ENCODE measurements at places on chromosomes 1 and 21.
A peak's percentile ranks its signal among the peaks of the same experiment; 100 is the strongest.

- no peak for ATAC-seq
Observed at GRCh38 chr1:41222496-41222895, 19.6 kb downstream of the SCMH1 start.

- no peak for ATAC-seq
Observed at GRCh38 chr21:42013376-42013775, 3.2 kb upstream of the ZBTB21 start.

DNA sequence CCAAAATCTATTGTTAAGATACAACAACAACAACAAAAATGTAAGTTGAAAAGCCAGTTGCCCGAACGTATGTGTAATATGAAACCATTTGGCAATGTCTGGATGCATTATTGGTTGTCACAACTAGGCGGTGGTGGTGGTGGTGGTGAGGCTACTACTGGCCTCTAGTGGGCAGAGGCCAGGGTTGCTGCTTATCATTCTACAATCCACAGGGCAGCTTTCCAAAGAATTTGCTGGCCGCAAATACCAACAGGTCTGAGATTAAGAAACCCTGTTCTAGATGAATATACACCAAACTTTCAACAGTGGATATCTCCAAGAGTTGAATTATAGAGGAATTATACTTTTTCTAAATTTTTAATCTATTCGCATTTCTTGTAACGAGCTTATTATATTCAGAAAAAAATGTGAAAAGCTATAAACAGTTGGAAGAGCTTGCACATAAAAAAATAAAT, 26.8 kb upstream of the ZNF697 start:
- no peak for ATAC-seq

DNA sequence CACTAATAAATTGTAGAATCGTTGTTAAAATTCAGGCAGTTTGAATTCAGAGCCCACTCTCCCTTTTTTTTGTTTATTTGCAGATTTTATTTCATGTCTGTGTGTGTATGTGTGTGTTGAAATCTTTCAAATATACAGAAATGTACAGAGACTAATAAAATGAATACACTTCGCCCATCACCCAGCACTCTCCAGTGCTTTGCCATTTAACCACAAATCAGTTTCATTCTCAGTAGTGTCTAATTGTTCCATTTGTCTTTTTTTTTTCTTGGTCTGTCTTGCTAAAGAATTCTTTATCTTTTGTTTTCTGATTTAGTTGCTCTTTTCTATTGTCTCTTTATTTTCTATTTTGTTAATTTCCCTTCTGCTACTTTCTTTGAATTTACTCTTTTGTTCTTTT, 99.7 kb downstream of the HIVEP3 start:
- ATAC-seq, result no peak

DNA sequence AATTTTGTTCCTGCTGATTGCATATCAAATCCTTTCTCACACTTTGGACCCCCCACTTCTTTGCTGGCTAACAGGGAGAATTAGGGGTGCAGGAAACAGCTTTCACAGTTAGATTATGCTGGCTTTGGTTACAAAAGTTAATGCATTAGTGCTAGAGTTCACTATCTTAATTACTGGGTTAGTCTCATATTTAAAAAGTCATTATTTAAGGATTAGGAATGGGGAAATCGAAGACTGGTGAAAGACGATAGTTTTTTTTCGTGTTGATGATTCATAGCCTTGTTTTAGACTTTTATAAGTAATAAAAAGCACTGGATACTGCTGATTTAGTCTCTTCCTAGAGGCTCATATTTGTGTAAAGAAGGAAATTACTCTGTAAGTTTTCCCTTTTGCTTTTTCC, 11.6 kb downstream of the ST6GALNAC3 start:
- ATAC-seq, result no peak

GRCh38 chr1:67441183-67441582, 11.0 kb upstream of the SERBP1 start:
- no peak for ATAC-seq

DNA sequence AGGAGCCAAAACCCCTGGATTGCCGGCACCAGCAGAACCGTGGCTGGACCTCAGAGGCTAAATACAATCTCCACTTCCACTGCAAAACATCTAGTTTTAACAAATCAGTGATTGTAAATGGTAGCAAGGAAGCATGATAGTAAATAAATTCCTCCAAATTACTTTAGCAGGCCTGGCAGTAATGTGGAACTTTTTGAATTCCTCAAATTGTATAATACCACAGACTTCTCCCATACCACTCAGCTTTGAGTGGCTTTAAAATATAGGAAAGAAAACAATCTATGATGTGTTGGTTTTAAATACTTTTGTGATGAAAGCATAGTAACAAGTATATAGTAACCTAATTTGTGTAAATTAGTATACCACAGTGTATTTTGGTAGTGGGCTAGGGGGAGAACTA, 34.1 kb downstream of the NIBAN1 start:
- ATAC-seq, result no peak

GRCh38 chr1:97174039-97174704, 452.6 kb downstream of the PTBP2 start:
- no peak for ATAC-seq

DNA sequence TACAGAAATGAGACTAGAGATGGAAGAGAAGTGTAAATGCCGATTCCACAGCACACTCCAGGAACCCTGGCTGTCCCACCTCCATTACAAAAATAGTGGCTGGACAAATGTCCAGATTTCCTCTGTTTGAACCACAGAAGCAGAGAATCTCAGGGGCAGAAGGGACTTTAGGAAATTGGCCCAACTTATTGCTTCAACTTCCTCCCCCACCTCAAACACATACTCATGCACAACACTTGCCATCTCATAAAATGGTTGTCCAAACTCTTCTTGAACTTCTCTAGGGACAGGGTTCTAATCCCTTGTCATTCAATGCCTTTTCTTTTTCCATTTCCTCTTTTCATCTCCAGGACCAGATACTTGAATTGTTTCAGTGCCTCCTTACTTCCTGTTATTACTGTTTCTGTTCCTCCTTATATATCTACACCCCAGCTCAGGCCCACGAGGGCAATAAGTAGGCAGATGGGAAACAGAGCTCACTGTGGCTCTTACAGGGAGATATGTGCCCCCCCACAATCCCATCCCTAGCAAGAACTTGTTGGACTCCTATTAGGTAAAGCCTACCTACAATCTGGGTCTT, 8.5 kb upstream of the B4GALT3 start:
- ATAC-seq, result peak; percentile 23

DNA sequence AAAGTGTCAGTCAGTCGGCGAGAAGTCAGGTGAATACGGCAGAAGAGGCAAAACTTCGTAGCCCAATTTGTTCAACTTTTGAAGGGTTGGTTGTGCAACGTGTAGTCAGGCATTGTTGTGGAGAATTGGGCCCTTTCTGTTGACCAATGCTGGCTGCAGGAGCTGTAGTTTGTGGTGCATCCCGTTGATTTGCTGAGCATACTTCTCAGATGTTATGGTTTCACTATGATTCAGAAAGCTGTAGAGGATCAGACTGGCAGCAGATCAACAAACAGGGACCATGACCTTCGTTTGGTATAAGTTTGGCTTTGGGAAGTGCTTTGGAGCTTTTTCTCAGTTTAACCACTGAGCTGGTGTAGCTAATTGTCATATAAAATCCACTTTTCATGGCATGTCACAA, 190.2 kb upstream of the ADAMTS5 start:
- ATAC-seq, result no peak

DNA sequence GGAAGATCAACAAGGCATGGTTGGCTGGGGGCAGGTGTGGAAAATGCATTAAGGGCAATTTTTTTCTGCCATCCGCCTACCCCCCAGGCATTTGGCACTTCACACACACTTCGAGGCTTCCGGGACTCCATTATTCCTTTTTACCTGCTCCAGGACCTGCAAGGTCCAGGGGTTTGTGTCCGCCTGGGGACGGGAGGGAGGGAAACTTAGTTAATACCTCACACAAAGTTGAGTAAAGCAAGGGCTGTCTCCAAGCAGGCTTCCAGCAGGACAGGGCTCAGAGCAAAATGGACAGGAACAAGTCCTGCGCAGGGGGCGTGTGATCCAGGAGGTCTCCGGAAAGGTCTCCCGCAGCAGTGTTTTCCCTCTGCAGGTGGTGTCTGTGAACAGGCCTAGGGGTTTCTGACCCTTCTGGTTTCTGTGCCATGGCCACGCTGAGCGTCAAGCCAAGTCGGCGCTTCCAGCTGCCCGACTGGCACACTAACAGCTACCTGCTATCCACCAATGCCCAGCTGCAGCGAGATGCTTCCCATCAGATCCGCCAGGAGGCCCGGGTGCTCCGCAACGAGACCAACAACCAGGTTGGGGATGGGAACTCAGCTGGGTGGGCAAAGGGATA, 712 bp downstream of the TEKT2 start:
- no peak for ATAC-seq

DNA sequence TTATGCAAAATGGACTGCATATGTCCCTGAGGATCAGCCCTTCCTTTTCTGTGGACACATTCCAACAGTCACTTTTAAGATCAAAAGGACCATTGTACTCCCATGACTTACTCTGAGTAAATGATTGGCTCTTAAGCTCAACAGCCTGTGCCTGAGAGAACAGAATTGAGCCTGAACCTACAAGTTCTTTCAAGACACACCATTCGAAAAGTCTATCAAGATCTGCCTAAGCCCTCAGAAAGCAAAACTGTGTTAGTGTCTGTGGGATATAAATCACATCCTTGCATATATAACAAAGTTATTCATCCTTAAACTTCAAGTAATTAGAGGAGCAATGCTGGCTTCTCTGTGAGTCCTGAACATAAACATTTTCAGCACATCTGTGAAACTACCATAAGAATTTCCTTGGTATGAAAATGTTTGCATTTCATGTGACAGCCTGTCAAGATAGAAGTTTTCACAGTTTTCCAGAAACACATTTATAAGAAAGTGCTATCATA, 41.6 kb downstream of the PCNX2 start:
- ATAC-seq, result no peak

DNA sequence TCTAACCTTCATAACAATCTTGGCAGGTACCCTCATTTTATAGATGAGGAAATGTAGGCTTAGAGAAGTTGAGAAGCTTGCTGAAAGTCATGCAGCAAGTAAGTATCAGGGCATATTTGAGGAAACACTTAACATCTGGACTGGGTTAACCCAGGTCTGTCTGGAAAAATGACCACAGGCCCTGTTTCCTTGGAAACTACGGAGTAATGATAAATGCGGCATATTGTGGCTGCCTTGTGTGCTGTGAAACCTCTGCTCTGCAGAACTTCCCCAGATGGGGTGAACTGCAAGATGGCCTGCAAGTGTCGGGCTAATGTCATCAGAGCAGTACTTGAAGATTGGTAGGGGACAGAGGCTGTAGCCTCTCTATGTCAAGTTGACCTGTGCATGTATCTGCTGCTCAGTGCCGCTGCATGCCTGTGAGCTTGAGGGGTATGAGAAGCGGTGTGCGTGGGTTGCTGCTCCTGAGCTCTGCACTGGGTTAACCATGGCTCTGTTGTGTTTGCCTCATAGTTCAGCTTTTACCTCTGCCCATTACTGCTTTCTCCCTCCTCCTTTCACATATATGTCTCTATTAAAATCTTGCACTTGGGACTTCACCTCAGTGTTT, 83.1 kb downstream of the WDR3 start:
- ATAC-seq, result no peak

DNA sequence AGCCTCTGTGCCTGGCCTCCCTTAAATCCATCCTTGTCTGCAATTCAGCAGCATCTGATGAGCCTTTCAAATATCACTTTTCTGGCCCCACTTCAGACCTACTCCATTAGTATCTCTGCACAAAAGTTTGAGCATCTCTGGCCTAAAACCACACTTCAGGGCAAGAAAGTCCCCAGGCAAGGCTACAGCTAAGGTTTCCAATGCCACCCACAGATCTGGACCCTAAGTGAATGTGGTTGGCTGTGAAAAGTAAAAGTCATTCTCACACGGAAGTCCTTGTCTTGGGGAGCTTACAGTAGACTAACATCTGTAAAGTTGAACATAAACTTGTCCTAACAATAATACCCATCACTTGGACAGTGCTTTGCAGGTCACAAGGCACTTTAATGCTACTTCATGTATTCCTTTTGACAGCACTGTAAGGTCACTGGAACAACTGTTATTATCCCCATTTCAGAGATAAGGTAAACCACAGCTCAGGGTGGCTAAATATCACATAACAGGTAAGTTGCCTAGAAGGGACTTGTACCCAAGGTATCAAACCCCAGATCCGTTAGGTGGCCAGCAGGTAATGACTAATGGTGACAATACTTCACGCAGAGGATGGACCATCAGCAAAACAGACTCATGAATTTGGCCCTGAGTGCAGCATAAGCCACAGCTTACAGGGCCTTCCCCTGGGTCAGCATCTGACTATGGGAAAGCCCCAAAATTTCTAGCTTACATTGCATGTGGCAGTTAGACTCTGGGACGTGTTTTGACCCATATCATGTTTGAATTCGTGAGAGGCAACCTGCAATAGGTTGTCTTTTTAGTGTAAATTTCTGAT, 356.0 kb downstream of the HHAT start:
- ATAC-seq, result no peak

DNA sequence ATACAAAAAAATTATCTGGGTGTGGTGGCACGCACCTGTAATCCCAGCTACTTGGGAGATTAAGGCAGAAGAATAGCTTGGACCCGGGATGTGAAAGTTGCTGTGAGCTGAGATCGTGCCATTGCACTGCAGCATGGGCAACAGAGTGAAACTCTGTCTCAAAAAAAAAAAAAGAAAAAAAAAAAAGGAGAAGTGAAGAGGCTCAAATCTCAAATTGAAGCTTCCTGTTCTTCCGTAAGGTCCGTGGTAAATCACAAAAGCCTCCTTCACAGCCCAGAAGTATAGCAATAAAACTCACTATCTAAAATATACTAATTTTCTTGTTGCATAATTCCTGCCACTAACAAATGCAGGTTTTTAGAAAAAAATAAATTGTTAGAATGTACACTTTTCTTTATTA, 498.2 kb upstream of the BRINP3 start:
- no peak for ATAC-seq

DNA sequence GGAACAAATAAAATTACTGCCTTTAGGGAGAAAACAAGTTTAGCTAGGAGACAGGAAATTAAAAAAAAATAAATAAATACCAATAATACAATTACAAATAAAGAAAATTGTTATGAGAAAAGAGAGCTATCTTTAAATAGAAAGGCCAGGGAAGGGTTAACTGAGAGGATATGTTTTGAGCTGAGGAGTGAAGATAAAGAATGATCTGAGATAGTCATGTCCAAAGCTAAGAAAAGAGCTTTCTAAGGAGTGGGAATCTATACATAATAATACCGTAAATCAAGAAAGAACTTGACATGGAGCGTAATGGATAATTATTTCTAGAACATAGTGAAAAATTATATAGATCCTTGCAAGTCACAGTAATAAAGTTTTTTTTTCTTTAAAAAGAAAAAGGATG, 176.5 kb downstream of the NCAM2 start:
- no peak for ATAC-seq

- ATAC-seq, result no peak
Observed at GRCh38 chr1:231557898-231558707, 29.6 kb downstream of the TSNAX start.
